ENCODE measurements at places on chromosomes 2 and 18.

DNA sequence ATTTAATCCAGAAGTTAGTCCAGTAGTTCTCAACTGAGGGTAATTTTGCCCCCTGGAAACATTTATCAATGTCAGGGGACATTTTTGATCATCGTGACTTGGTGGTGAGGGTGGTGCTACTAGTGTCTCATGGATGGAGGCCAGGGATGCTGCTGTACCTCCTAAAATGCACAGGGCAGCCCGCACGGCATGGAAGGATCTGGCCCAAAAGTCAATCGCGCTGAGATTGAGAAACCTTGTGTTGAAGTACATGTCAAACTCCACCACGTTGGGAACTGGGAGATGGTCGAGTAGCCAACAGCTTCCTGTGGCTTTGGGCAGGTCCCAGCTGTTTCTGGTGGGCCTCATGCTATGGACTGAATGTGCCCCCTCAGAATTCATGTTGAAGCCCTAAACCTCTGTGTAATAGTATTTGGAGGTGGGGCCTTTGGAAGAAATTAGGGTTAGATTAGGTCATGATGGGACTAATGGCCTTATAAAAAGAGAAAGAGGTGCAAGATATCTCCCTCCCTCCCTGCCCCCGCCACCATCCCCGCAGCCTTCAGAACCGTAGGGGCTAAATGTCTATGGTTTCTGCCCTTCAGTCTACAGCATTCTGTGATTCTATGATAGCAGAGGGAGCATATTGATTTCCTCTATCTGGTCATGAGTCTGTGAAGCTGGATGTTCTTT is 259.7 kb downstream of the MYCN start:
- DNase-seq, result no peak

DNA sequence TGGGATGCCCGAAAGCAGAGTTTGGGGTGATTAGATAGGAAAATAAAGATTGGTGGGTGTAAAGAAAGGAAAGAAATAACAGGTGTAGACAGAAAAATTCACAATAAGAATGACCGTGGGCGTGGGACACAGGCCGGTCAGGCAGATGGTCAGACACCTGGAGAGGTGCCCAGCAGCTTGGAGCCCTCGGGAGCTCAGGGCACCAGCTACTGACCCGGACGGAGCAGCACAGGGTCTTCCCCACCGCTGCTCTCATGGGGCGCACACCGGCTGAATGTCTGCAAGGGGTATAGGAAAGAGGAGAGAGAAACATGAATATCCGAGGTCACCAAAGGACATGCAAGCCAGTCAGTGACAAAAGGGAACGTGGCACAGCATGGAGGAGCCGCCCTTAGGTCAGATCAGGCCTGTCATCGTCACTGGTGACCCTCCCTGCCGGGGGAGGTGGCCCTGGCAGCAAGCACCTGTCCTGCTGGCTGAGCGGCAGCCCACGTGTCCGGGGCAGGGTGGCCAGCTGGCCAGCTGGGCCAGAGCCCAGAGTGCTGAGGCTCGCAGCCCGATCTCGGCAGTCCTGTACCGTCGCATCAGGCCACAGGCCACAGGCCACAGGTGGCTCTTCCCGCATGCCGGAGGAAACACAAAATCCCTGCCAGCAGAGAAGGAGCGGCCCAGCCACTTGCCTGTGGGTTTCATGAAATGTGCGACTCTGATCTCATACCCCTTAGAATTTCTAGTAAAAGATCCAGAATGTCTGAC is 112.0 kb upstream of the NDUFV2 start:
- no peak for DNase-seq

DNA sequence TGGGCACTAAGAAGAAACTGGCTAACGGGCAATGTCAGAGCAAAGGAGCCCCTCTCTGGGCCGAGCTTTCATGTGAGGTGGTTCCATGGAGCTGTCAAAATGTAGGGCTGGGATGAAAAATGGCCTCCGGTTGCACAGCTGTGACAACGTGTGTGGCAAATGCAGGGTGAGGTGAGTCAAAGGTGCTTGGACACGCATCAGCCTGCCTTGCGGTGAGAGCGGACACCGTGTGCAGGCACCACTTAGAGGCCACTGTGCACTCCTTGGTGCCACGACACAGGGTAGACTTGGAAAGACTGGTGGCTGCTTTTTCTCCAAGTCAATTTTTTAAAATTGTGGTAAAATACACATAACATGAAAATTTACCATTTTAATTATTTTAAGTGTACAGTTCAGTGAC is 195.4 kb downstream of the ZBTB7C start:
- DNase-seq, result no peak

- no peak for DNase-seq
Observed at GRCh38 chr2:62570861-62571698, 65.1 kb upstream of the TMEM17 start.

- no peak for DNase-seq
Observed at GRCh38 chr2:174952607-174953006, 52.6 kb downstream of the CHN1 start.

- peak; percentile 34 for DNase-seq
Observed at GRCh38 chr2:156538083-156538504, 101.9 kb downstream of the GPD2 start.

DNA sequence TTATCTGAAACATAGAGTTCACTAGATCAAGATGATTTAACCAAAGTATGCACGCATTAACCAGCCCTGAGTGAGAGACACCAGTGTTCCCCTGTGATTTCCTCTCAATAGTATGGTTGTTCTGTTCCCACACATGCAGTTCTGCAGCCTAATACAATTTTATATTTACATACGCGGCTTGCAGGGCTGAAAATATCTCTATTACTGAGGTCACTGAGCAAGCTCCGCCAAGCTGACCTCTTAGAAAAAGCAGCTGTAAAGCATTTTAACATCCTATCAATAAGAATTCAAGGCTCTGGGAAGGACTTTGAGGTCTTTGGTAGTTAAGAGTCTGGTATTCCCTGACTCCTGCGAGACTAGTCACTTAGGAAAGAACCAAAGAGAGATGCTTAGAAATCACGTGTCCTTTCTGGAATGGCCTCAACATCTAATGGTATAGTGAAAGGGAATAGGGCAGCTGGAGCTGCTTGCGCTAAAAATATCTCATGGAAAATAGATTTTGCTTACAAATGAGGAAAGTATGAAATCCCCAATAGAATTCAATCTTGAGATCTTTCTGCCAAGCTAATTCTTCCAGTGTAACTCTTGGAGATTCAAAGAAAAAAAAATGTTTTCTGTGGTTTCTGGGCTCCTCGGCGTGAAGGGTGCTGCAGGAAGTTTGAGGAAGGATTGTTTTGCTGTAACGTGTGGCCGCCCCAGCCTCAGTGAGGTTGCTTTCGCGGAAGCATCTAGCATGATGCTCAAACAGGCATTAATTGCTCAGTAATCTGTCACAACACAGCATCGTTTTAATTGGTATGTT is 59.2 kb downstream of the DOCK10 start:
- peak; percentile 45 for DNase-seq

DNA sequence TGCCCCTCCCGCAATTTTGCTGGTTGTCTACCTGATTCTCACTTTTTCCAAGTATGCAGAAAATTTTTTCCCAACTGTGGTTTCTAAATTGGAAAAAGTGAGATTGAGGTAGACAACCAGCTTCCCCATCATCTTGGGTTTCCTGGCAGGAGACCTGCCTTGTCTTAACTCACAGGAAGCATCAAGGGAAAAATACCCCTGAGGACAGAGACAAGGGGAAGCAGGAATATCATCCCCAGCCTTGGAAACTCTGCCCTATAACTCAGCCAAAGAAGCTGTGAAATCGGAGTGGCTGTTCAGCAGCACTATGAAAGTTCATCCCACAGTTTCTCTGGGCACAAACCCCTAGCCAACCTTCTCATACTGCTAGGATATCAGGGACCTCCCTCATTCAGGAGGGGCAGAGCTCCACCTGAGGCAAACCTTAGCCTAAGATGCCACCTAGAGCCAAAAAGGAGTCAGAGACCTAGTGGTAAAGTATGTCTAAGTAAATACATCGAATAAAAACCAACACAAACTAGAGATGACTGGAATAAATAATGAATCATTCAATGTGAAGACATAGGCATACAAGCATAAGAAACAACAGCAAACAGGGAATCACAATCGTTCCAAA is 68.2 kb downstream of the ZSWIM2 start:
- DNase-seq, result peak; percentile 64

DNA sequence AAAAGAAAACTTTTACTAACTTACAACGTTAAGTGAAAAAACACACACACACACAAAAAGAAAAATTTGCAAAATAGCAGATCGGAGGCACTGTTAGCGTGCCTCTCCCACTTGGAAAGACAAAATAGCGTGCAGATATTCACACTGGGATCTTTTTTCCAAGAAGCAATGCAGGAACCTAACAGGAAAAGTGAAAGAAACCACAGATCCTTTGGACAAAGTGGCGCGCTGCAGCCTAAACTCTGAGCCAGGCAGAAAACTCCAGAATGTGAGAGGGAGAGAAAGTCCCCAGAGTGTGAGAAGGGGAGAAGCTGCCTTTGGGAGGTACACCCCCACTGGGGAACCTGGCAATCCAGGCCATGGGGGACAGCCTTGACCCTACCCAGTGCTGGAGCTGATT is 70.7 kb upstream of the SERPINE2 start:
- no peak for DNase-seq

- DNase-seq, result no peak
Observed at GRCh38 chr2:199322151-199322550, 135.6 kb downstream of the SATB2 start.

- DNase-seq, result peak; percentile 48
Observed at GRCh38 chr18:49021433-49022129, 70.8 kb upstream of the SMAD7 start.

DNA sequence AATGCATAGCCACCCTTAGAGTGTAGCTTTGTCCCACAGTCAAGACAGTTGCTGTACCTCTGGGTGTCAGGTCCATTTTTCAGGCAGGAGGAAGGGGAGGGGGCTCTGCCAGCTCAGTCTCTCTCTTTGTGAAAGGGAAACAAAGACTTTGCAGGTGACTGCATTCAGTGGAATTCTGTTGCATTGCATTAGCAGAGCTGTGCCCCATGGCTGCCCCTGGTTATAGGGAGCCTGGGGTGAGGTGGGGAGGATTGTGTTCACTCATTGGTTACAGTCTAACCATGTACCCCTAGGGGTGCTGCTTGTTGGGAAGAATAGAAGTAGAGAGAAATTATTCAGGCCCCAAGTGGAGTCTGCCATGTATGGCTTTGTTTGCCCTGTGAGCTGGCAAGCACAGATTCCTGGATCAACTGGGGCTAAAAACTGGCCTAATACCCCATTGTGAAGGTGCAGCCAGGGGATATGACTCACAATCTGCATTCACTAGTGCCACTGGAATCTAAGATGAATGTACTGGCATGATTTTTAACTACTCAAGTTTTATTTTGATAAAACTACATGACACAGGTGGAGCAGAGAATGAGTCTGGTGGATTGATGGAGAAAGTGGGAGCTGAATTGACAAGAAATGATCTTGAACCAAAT is 118.4 kb downstream of the SH3BP4 start:
- DNase-seq, result no peak

DNA sequence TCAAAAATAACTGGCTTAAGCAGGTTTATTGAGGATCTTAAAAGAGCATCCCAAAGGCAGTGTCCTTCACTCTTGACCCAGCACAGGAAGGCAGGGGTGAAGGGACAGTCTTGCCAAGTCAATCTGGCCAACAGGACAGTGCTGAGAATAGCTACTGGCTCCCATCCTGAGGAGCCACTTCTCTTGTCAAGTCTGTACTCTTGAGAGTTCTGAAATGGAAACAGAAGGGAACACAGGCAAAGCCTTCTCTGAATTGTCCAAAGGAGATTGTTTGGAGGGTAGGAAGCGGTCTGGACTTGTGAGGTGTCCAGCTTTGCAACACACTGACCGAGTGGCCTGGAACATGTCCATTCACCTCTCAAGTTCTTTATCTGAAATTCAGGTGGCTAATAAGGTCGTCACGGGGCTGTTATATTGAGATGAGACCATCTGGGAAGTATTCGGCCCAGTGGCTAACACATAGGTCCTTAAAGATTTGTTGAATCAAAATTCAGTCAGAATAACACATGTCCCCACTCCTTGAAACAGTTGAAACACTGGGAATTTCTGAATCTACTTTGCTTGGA is 99.5 kb upstream of the FHL2 start:
- no peak for DNase-seq

DNA sequence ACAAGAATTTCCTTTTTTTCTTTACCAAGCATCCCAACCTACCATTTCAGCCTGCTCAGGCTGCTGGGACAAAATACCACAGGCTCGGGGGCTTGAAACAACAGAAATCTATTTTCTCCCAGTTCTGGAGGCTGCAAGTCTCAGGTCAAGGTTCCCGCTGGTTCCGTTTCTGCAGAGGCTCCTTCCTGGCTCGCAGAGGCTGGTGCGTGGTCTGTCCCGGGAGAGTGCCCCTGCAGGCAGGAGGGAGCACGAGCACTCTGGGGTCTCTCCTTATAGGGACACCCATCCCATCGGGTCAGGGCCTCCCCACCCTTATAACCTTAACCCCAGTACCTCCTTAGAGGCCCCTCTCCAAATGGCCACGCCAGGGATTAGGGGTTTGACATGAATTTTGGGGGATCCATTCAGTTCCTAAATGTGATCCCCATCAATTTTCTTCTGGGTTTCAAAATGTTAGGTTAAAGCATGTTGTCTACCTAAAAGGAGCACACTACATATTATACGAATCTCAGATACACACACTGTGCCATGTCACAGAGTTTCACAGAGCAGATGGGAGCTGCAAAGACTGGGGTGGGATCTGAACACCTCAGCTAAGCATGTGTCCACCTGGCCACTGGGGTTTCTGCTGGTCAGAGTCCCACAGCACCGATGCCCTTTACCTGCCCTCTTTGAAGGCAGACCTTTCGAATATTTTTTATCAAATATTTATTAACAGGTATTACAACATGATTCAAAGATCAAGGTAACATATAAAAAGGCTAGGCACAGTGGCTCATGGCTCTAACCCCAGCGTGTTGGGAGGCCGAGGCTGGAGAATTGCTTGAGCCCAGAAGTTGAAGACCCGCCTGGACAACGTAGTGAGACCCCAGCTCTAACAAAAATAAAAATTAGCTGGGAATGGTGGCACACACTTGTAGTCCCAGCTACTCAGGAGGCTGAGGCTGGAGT is 17.6 kb upstream of the ADI1 start:
- peak; percentile 74 for DNase-seq

GRCh38 chr2:96320728-96321622 is 4.1 kb upstream of the ITPRIPL1 start:
- DNase-seq, result peak; percentile 59
